ENCODE measurements at places on chromosomes 4 and X.

DNA sequence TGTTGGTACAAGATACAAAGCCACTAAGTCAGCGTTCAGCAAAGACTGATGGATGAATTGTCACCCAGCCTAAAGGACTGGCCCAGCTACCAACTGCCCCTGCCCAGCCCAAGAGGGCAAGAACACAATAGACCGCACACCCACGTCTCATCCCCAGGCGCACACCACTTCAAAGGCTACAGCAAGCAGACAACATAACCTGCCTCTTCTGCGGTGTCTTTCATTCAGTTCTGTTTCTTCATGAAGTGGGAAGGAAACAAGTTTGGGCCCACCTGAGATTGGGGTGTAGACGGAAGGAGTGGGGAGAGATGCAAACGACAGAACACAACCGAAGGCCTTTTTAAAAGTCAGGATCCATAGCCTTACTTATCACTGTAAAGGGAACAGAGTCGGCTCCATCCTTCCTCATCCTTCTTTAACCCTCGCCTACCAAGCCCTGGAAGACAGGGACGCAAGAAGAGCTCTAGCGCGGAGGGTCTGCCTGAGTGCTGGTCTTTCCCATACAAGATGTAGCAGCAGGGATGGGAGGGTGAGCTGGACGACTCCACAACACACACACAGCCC, 691 bp downstream of the SCARB2 start:
- DNase-seq, result no peak

DNA sequence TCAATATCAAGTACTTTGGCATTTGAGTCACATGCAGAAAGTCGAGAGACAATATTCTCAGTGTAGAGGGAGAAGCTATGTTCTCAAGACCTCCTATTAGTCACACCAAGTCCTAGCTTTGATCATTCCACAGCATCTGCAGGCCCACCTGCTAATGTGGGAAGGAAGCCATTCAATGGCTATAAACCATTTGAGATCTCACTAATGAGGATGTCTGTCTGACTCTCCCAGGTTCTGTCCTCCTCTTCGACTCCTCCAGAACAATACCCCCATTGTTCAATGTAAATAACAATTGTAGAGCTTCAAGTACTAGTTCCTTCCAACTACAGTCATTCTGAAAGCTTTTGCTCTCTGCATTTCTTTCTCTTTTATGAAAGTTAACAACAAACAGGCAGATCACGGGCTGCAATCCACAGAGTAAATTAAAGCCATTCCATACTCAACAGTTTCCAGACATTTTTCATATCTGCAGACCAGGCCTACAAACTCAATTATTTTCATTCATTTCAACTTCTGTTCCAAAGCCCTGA, 140.2 kb upstream of the EDNRA start:
- DNase-seq, result no peak

GRCh38 chr4:176898791-176899190, 106.1 kb upstream of the VEGFC start:
- DNase-seq, result no peak

GRCh38 chr4:169225812-169226211, 44.9 kb downstream of the SH3RF1 start:
- no peak for DNase-seq

GRCh38 chr4:38664706-38665401, 855 bp downstream of the KLF3 start:
- DNase-seq, result peak; percentile 27

GRCh38 chr4:159400558-159401225, 297.8 kb downstream of the RAPGEF2 start:
- DNase-seq, result no peak

DNA sequence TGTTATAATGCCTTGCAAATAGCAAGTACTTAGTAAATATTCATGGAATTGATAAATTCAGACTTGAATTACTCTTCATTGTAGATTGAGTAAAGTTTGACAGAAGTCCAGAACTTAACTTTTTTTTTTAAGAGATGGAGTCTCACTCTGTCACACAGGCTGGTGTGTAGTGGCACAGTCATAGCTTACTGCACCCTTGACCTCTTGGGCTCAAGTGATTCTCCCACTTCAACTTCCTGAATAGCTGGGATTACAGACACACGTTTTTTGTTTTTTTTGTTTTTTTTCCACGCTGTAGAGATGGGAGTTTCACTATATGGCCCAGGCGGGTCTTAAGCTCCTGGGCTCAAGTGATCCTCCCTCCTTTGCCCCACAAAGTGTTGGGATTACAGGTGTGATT, 32.1 kb downstream of the UBE2K start:
- DNase-seq, result no peak

DNA sequence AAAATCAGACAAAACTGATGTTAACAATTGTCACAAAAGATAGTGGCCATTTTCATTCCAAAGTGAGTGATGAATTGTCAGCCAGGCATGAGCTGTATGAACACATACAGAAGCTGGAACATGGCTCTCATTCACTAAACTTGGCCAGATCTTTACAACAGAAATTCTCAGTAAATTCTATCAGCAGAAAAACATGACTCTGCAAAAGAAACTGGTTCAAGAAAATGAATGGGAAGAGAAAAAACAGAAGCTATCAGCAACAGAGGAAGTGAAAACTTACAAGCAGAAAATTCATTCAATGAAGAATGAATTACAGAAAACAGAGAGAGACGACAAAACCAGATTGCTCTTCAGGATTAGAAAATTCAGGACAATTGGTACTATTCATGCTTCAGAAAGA, 249.6 kb downstream of the COL25A1 start:
- no peak for DNase-seq

DNA sequence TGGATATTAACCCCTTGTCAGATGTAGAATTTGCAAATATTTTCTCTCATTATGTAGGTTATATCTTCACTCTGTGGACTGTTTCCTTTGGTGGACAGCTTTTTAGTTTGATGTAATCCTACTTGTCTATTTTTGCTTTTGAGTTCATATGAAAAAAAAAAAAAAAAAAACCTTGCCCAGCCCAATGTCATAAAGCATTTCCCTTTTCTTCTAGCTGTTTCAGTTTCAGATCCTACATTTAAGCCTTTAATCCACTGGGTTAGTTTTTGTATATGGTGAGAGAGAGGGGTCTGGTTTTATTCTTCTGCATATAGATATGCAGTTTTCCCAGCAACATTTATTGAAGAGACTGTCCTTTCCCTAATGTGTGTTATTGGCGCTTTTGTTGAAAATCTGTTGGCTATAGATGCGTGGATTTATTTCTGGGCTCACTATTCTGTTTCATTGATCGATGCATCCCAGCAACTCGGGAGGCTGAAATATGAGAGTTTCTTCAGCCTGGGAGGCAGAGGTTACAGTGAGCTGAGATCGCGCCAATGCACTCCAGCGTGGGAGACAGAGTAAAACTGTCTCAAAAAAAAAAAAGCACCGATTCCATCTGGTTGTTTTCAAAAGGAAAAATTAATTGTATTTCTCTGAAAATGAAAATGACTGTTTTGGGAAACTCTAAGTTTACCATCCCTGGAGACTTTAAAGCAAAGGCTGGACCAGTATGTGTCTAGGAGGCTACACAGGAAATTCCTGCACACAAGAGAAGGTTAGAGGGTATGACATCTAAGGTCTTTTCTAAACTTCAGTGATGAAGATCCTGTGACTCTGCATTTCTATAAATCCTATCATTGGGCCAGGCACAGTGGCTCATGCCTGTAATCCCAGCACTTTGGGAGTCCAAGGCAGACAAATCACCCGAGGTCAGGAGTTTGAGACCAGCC, 35.6 kb downstream of the STEEP1 start:
- DNase-seq, result no peak

DNA sequence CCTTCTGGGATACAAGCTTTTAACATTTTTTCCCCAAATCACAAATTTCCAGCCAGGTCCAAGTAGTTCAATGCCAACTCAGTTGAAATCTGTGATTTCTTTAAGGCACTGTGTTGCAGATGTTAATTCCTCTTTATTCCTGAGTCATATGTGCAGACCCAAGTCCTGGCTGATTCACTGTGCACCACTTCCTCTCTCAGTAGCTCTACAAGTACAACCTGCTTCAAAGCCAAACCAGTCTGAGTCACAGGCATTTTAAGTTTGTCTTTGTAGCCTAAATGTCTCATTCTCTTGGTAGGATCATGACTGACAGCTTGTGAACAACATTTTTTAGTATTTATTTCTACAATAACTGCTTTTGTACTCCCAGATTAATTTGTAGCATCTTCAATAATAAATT, 165.6 kb upstream of the S100G start:
- DNase-seq, result no peak

GRCh38 chr4:123783921-123784320, 387.3 kb downstream of the SPRY1 start:
- no peak for DNase-seq

Data from neural crest cell (in vitro differentiated cells).